ENCODE measurements at places on chromosomes 2 and 18.

DNA sequence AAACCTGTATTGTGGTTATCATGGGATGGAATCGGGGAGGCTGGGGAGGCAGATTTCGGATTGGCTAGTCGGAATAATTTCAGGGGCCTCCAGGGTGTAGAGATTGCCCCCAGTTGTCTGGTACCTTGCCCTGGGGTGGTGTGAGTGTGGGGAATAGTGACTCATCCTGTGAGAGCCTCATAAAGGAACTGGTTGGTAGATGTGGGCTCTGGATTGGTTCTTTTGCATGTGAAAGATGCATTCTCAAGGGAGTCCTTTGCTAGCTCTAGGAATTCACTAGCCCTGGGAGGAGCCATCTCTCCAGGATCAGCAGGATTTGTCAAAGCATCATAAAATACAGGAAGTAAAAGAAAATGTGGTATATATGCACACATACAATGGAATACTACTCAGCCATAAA is 331.6 kb downstream of the SETBP1 start:
- DNase-seq = peak; percentile 45

GRCh38 chr2:64012115-64012514 is 7.1 kb downstream of the VPS54 start:
- no peak for DNase-seq

GRCh38 chr2:101190747-101191516 is 39.8 kb upstream of the TBC1D8 start:
- DNase-seq = peak; percentile 19

DNA sequence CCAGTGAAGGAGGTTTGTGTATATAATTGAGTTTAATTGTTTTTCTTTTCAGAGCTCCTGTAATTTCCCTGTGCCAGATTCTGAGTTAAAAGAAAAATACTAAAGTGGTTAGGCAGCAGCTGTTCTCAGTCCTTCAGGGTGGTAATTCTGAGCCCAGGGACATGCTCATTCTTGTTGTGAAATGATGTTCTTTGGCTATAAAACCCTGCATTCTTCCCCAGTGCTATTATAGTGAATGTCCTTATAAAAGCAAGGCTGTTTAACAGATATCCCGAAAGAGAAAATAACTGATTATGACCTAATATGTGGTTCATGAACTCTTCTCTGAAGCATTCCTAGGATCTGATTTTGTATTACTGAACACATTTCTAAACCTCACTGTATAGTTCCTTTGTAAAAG is 34.0 kb downstream of the ADAM23 start:
- DNase-seq = peak; percentile 48

GRCh38 chr18:58787536-58788149 is 77.0 kb upstream of the ZNF532 start:
- no peak for DNase-seq

DNA sequence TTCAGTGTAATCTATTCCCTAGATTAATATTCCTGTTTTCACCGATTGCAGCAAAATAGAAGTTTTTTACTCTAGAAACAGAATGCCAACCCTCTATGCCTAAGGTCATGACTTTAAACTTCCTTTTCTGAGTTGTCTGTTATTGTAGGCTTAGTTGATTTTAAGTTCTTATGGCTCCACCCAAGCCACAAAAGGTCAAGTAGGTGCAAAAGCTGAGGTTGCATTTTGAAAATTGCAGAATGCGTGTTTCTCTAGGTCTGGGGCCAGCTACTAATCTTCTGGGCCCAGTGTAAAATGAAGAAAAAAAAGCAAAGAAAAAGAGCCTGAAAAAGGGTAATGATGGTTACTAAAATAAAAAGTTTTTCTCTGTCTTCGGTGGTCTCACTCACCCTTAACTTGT is 635.7 kb upstream of the FAM98A start:
- no peak for DNase-seq

DNA sequence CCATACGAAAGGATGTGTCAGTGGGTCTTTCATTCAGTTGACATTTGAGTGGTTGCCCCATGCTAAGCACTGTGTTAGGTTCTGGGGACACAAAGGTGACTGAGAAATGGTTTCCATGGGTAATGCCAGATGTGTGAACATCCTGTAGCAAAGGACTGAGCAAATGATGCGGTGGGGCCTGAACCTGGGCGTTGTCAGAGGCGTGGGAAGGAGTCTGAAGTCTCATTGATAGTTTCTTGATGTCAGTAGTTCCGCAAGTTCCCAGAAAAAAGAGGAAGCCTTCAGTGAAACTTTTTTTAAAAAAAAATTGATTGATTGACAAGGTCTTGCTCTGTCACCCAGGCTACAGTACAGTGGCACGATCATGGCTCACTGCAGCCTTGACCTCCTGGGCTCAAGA is 56.9 kb downstream of the LIMS1 start:
- no peak for DNase-seq

DNA sequence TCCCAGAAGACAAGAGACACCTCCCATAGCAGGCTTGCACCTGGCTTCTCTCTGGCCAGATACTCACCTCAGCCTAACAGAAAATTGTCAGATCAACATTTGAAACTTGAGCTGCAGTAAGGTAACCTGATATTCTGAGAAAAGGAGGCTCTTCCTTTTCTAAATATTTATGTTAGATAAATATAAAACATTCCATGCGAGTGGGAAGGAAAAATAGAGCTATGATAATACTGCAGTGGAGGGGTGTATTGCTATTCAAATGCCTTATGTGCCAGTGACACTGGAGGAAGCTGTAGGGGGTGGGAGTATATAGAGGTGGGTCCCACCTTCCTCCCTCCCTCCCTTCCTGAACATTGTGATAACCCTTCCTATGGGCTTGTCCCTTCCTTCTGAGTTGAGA is 515.5 kb upstream of the CHAC2 start:
- DNase-seq = no peak
